ENCODE measurements at places on chromosomes 2 and 18.
A peak's percentile ranks its signal among the peaks of the same experiment; 100 is the strongest.

- DNase-seq = no peak
Observed at GRCh38 chr2:42693688-42694479, 70.1 kb downstream of the OXER1 start.

DNA sequence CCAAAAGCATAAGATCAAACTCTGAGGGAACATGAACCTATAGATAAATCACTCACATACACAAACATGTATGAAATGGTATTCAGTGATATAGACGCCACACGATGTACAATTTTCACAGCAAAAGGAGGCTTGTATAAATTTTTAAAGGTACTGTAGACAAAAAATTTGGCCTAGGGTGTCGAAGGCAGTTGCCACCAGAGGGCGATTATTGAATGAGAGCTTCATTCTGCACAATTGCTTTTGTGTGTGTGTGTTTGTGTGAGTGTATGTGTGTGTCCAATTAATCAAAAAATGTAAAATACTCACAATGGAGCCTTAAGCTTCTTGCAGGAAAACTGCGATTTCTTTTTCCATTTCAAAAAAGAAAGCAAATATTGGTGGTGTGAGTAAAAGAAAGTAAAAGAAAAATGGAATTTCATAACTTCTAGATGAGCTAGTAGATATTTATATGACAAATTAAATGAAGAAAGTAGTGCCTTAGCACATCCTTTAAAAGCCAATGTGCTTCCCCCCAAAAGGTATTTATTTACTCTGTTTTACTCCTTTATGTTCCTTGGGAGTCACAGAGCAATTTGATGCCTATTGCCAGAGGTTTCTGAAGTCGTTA lies 800.1 kb downstream of the SATB2 start:
- DNase-seq = no peak

GRCh38 chr18:75047240-75047961 lies 161.5 kb downstream of the PTGR3 start:
- DNase-seq = no peak

DNA sequence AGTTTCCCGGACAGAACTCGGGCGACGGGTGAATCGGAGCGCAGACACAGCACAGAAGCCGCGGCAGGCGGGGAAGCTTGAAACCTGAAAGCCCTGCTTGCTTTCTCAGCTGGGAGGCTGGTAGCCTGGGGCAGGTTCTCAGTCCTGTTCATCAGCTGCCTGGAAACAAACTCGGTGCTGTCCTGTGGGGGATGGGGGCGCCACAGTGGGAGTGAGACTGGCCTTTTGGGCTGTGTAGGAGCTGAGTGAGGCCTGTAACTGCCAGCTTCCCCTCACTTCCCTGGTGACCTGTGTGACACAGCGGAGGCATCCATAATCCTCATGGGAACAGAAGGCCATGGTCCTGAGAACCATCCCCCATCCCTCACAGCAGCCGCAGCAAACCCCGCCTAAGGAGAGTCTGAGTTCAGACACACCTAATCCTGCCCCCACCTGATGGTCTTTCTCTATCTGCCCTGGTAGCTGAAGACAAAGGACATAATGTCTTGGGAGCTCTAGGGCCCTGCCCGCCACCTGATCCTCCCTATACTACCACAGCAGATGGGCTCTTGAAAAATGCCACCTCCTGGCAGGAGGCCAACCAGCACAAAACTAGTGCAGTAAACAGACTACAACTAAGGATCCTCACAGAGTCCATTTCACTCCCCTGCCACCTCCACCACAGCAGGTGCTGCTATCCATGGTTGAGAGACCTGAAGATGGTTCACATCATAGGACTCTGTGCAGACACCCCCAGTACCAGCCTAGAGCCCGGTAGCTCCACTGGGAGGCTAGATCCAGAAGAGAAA lies 52.7 kb upstream of the LDLRAD4 start:
- DNase-seq = no peak

DNA sequence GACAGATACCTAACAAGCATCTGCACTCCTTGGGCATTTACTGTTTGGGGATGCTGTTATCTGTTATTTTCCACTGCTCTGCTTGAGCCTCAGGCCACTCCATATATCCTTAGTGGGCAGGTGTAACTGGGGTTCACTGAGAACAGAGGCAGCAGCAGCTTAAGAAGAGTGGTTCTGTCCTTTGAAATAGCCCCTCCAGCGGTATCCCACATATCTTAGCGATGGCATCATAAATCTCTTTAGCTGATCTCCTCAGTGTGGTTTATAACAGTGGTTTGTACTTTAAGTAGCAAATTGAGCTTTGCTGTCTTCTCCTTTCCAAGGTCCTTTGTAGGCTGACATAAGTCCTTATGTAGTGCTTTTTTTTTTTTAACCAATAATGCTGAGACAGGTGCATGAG lies 79.7 kb upstream of the RPRM start:
- DNase-seq = no peak

GRCh38 chr18:35089891-35090550 lies 48.8 kb downstream of the MAPRE2 start:
- DNase-seq = no peak

DNA sequence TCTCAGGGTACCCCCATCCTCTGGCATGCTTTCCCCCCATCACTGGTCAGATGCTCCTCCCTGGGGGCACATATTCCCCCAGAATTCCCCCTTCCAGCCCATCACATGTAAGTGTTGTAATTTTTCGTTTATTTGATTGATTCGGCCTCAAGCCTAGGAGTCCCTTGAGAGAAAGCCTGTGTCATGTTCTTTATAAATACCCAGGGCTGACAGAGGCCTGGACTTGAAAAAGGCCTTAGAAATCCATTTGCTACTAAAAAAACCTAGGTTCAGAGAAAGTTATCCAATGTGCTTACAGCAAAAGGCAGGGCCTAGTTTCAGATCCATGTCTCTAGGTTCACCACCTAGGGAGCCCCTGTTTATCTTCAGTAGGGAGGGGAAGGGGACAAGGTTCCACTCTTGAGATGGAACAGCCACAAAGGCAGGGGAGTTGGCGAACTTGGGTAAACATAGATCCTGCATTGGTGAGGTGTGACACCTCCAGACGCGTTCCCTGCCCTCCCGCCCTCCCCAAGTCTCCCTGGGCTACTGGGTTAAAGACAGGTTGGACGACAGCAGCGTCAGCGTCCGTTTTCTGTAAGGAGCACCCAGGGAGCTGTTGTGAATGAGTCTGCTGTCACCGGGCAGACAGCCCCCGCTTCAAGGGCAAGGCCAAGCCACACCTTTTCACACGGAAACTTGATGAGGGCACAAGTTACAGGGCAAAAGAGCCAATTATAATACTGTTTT lies 147.8 kb downstream of the EN1 start:
- DNase-seq = no peak

GRCh38 chr2:43131051-43131889 lies 95.1 kb downstream of the ZFP36L2 start:
- peak; percentile 55 for DNase-seq

- no peak for DNase-seq
Observed at GRCh38 chr2:211035548-211036185, 479.3 kb downstream of the CPS1 start.

DNA sequence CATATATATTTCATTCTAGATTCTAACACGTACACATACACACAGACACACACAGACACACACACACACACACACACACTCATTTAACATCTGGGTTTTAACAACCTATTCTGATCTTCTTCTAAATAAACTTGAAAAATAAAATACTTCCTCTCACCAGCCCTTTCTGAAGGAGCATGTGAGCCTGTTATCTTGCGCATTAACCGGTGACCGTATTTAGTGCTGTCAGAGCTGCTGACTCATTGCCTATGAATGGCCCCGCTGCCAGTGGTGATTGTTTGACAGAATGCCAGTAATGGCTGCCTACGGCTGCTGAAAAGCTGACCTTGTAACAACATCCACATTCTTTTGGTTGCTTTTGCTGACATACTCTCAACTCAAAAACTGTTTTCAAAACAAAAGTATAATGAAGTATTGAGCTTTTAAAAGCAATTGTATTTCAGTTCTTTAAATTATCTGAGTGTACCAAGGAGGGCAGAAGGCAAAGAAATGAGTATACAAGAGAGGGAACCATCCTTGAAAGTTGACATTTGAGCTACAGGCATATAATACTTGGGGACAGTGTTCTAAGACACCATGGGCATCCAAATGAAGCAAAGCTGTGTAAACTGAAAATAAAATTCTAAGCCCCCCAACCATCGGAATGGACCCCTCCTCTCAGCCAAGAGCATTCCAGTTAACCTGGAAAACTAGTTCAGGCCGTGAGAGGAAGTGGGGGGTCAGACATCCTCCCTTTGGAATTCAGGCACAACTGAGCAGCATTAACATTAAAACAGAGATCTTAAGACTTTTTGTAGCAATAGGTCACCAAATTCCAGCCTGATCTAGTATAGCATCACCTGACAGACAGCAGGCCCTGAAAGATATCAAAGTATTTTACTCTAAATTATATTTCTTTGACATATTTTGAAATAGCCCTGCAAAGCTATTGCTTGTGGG lies 50.2 kb upstream of the DTNA start:
- DNase-seq = no peak

GRCh38 chr2:138716183-138716582 lies 64.0 kb downstream of the NXPH2 start:
- DNase-seq = no peak

DNA sequence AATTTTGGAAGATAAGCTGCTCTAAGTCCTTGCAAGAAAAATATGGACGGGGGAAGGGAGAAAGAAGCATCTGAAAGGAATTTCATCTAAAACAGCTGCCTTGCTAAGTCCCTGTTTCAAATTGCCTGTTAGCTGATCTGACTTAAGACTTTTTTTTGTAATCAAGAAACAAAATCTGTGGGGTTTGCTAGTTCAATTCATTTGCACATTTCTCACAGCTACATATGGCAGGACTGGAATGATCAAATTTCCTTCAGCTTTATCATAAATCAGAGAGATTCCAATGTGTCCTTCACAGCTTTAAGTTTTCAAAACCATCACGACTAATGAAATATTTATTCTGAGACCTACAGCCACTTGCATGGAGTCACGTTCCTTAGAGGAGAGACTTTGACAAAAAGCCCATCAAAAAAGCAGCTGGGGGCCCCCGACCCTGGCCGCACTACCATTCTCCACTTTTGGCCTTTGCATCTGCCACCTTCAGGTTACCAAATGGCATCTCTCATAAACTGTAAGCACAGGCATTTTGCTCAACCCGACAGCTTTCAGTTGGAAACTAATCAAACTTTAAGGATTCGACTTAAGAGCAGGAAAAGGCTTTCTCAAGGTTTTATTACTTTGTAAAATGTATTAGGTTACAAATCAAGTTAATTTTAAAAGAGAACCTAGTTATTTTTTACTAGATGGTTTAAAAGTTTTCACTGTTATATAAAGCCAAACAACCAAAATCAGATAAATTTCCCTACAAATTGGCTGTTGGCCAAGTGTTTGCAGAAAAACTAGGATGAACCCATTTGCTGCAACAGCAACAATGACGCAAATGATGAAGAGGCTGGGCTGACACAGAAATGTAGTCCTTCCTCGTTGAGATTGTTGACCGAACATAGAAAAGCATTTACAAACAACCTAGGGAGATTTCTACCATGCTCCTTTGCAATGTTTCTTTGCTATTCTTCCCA lies 100.4 kb upstream of the RND3 start:
- DNase-seq = no peak

DNA sequence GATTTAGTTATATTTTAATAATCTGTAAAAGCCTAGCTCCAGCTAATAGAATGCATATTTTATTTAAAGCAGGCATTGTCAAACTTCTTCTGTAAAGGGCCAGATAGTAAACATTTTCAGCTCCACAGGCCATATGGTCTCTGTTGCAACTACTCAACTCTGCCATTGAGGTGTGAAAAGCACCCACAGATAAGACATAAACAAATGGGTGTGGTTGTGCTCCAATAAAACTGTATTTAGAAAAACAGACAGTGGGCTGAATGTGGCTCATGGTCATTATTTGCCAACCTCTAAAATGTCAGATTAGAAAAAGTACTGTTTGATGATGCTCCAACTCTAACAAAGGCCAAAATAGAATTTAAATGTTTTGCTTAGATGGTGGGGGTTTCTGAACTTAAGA lies 519.9 kb downstream of the RNF144A start:
- no peak for DNase-seq

GRCh38 chr18:77108001-77108692 lies 24.4 kb downstream of the MBP start:
- no peak for DNase-seq

GRCh38 chr2:237051861-237052260 lies 33.8 kb upstream of the COPS8 start:
- no peak for DNase-seq

DNA sequence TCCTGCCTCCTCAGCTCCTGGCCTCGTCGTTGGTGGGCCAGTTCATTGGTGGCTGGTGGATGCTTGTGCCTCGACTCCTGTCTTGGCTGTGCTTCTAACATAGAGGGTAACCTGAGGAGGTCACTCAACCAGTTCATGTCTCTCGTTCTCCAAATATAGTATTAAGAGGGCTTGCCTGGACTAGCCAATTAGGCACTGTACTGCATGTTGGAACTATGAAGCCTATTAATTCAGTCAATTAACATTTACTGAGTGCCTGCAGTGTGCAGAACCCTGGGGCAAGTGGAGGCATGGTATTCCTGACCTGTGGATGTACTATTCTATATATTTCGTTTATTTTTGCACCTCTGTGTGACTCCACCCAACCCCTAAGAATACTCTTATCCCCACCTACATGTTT lies 89.9 kb upstream of the PELI1 start:
- DNase-seq = no peak

DNA sequence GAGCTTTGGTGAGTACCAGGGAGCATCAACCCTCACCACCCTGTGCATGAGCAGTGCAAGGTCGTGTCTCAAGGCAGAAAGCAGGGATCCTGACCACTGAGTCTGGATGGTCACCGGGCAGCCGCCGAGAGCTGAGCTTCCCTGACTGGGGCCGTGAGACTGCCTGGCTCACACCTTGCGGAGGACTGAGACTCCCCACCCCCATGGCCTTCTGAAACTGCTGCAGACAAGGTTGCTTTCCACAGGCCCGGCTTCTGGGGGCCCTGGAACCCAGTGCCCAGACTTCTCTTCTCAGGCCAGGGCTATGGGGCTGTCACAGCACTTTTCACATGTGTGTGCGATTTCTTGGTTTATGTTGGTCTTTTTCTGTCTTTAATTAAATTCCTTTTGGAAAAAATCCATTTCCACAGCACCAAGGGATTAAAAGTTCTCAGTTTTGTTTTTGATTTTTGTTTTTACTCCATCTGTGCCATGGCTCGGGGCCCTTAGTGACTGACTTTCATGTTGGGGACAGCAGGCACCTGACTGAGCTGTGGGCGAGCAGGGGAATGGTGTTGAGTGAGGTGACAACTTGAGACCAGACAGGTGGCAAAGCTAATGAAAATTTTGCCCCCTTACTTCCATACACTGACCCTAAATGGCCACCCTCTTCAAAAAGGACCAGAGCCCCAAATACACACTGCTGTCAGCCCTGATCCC lies 297.9 kb downstream of the CYP26B1 start:
- DNase-seq = no peak

GRCh38 chr2:15306706-15307105 lies 254.4 kb downstream of the NBAS start:
- no peak for DNase-seq

Measured in stimulated activated CD4-positive, alpha-beta T cell treated with anti-CD3 and anti-CD28 coated beads, TNF-alpha, amount 100 ng/mL, for 1 hour (primary cell).